ENCODE measurements at places on chromosomes 11 and 22.

- peak; percentile 9 for DNase-seq
Observed at GRCh38 chr22:38866024-38866398, 6.0 kb downstream of the CBX6 start.

GRCh38 chr11:32081129-32081641, 9.7 kb upstream of the RCN1 start:
- no peak for DNase-seq

DNA sequence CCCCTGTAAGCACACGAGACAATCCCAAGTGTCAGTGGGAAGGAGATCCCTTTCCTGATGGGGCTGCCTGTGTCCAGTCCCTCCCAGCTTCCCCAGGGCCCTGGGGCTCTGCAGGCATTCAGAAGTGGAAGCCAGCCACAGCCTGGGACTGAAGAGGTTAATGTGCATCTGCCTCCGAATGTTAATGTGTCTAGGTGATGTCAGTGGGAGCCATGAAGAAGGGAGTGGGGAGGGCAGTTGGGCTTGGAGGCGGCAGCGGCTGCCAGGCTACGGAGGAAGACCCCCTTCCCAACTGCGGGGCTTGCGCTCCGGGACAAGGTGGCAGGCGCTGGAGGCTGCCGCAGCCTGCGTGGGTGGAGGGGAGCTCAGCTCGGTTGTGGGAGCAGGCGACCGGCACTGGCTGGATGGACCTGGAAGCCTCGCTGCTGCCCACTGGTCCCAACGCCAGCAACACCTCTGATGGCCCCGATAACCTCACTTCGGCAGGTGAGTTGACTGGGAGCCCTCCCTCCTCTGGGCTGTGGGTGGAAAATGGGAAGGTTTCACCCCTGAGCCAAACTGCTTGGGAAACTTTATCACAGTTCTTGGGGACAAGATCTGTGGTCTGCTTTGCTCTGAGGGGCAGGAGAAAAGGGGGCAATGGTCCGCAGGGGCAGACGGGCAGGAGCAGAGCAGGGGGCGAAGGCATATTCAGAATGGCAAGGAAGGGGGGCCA, at the start of gene MCHR1:
TSS of gene MCHR1 (plus strand) at position 236 of the 715 bp plus-strand sequence. CDS start at position 405, 169 bp downstream.
- DNase-seq: no peak

DNA sequence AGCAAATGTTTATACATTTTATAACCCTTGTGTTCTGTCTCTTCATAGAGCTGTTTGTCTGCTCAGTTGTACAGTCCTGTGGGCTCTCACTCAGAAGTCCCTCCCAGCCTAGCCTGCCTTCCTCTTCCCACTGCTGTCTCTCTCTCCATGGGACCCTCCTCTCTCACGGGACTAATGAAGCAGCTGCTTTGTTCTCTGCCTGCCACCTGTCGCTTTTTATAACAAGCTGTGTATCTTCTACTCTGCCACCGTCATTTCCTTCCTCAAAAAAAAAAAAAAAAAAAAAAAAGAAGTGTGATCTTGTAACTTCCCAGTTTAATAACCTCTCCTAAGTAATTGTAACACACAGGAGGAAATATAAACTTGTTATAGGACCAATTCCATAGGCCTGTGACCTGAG, 92.2 kb upstream of the ALKBH3 start:
- DNase-seq: no peak

DNA sequence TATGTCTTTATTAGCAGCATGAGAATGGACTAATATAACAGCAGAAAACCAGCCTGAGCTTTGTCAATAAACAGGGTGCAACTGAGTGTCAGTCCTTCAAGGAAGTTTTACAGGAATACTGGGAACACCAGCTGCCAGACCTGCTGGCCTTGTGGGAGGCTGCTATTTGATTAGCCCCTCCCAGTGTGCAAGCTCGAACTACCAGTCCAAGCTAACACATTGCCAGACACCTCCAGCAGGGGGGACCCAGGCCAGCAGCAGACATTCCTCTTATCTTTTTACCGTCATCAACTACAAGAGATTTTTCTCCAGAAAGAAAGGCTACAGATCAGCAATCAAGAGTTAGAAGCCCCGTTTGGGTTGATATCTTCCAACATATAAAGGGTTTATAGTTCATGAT, 942.8 kb upstream of the TENM4 start:
- no peak for DNase-seq

DNA sequence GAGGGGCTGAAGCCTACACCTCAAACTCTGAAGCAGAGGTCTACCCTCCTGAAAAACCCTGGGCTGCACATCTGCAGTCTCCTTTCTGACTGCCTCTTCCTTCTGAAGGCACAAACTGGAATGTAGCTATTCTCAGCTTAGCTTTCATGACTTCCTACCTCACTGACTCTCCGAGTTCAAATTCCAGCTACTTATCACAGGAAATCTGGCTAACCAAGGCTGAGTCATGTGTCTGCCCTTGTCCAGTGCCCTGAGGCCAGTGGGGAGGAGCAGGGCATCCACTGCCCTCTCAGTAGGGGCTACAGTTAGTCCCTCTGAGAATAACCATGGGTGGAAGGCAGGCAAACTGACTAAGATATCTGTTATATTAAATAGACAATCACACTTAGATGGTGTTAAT, 29.2 kb downstream of the PDGFD start:
- DNase-seq: no peak

- DNase-seq: no peak
Observed at GRCh38 chr11:567011-567628, 6.3 kb downstream of the RASSF7 start.

DNA sequence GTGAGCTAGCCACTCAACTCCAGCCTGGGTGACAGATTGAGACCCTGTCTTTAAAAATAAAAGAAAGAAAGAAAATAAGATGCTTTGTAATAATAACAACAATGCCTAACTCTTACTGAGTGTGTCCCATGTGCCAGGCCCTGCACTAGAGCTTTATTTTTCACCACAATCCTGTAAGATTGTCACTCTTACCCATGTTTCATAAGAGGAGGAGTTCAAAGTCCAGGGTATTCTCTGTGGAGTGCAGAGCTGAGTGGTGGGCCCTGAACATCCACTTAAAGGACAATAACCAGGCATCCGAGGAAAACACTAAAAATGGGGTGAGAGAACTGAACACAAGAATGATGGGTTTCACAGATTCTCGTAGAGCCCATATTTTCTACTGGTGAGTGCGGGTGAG, 925 bp upstream of the C11orf52 start:
- no peak for DNase-seq

DNA sequence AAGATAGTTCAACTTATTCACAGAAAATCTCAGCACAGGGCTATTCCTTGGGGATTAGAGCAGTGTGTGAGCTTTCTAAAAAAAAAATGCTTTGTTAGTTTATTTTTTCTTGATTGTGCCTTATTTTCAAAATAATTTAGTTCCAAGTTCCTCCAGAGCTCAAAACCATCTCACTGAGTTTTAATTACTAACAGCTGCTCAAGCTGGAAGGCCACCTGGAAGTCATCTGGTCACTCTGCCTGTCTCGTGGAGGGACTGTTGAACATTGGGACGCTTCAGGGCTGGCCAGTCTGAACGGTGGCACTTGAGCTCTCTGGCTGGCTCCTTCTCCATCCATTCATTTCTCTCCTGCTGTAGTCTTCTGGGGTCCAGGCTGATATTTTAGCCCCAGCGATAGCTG, 4.0 kb downstream of the OR51E1 start:
- DNase-seq: no peak

DNA sequence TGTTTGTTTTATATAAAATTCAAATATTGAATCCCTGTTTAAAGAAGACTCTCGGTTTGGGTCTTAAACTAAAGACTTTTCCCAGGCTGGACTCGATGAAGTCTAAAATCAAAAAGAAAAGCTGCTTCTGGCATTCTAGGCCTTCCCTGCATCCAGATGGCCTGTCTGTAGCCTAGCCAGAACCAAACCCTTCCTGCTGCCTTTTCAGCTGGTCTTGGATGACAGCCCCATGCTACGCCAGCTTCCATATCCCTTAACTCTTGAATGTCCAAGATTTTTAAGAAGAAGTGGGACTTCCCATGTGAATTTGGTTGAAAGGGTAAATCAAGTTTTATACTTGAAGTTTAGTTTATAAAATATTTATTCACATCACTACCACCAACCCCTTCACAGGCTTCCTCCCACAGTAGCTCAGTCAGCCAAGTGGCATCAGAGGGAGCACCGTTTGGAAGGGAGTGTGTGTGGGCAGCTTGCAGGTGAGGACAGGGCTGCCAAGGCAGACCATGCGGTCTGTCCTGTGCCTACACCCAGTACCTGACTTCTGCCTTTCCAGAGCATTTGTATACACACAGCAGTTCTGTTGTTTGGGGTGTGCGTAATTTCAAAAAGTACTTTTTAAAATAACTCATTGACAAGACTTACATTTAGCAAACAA, 18.2 kb upstream of the PSMA1 start:
- no peak for DNase-seq

DNA sequence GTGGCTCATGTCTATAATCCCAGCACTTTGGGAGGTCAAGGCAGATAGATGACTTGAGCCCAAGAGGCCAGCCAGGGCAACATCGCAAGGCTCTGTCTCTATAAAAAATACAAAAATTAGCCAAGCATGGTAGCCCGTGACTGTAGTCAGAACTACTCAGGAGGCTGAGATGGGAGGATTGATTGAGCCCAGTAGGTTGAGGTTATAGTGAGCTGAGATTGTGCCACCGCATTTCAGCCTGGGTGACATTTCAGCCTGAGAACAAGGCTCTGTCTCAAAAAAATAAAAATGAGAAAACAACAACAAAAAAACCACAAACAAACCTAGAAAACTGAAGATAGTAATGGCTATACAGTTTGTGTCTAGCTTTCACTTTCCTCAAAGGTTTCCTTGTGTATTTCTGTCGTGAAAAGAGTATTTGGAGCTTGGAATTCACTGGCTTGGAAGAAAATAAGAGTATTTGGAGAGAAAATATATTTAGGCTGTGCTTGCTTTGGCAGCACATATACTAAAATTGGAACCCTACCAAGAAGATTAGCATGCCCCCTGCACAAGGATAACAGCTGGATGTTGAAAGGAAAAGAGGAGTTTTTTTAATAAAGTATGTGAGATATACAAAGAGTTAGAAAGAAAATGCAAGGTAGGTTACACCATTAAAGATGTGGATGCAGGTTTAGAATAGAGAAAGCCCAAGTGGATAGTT, 3.9 kb upstream of the BIRC3 start:
- no peak for DNase-seq

DNA sequence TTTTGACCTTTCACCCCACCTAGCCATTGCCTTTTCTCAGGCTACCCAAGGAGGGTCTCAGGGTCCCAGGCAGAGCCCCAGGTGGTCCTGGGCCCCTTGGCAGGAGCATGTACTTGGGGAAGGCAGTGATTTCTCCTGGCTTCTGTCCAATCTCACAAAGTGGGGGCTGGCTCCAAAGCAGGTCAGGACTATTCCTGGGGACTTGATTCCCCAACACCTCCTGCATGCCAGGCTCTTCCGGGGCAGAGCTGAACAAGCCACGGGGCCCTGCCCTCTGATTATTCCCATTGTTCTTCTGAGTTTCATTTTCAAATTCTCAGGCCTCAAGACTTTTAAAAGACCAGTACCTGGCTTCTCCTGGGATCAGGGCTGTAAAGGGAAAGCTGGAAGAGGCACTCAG, 1.5 kb upstream of the TCF20 start:
- DNase-seq: no peak

DNA sequence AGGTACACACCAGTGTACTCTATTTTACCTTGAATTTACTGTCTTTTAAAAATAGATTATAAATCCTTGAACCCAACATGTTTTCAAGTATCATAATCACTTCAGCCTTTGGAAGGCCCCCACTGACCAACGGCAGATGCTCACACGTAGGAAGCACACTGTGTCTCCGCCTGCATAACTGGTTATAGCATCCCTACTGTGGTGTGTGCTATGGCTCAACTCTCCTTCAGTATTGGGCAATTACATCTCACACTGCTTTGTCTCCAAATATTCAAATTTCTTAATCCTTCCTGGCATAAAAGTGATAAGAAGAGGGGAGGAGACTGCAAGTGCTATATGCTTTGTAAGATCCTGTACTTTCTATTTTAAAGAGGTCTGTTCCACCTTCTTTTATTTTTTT, 165.7 kb downstream of the CADM1 start:
- DNase-seq: no peak

DNA sequence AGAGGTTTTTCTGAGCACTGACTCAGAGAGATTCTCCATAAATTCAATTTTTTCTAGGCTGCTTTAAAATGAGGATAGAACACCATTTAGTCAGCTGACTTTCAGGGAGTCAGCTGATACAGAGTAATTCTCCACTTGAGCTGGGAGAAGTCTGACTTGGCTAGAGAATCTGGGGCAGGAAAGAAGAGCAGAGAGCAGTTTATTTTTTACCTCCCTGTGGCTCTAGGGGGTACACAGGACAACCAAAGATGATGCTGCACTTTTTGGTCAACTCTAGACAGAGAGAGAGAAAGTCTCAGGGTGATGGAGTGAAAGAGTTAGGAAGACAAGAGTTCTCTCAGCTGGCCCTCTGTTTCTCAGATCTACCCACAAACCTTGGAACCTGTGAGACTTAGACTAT, 67.3 kb upstream of the EED start:
- DNase-seq: no peak

- peak; percentile 39 for DNase-seq
Observed at GRCh38 chr11:14891143-14892035, 642 bp downstream of the CYP2R1 start.

GRCh38 chr22:31099386-31099785, 8.0 kb downstream of the SELENOM start:
- no peak for DNase-seq

GRCh38 chr22:37326726-37327125, 44.4 kb downstream of the CYTH4 start:
- DNase-seq: no peak

DNA sequence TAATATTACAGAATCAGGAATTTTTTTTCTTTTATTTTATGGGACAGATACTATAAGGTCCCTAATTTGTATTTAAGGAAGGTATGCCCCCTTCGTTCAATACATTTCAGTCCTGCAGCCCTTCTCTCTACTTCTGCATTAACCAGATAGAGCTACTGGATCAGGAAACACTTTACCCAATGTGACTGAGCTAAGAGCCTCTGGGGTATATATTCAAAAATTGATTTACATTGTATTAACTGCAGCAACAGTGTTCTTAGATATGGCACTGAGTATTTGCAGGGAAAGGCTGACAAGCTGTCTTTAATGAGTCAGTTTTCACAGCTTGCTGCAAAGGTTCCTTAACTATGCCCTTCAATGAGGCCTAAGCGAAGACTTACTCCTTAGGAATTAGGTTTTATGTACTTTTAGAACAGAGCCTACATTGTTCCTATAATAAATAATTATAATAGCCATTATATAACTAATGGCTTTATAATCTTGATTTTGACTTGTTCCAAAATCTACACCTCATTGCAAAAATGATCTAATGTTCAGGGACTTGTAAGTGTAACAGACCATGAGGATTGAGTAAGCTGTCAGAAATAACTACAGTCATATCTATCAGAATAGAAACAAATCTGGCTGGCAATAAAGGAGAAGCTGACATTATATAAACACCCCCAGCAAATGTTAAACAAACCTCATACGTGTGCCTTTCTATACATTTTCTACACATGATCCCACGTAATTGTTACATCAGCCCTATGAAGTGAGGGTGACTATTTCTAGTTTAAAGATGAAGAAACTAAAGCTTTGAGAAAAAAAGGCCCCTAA, 55.0 kb downstream of the DDI1 start:
- no peak for DNase-seq

GRCh38 chr11:119085437-119085847, 761 bp downstream of the HMBS start:
- DNase-seq: no peak
